GM23338 (cell line): ENCODE measurements at places on chromosomes 7 and 10. TPM values are rescaled to one million over a fixed set of nuclear protein-coding genes. Genes with fewer than 3 reads are reported as not detected.

FKBP9 gene
- total RNA-seq, result 13.0 and 15.8 TPM in 2 replicates

NKX2-3 gene
- total RNA-seq, result not detected in 2 replicates

SLC26A3 gene
- not detected in 2 replicates for total RNA-seq

NRP1 gene
- total RNA-seq, result 3.5 and 3.9 TPM in 2 replicates

GIMAP2 gene
- not detected in 2 replicates for total RNA-seq

PAPOLB gene
- total RNA-seq, result 0.27 and 0.42 TPM in 2 replicates

GRM8 gene
- 2.0 and 6.6 TPM in 2 replicates for total RNA-seq

GRCh38 chr7:29179115-29179514, 15.5 kb upstream of the CHN2 start:
- no peak for DNase-seq

GRCh38 chr7:38154278-38154677, 23.8 kb upstream of the STARD3NL start:
- no peak for DNase-seq

DNA sequence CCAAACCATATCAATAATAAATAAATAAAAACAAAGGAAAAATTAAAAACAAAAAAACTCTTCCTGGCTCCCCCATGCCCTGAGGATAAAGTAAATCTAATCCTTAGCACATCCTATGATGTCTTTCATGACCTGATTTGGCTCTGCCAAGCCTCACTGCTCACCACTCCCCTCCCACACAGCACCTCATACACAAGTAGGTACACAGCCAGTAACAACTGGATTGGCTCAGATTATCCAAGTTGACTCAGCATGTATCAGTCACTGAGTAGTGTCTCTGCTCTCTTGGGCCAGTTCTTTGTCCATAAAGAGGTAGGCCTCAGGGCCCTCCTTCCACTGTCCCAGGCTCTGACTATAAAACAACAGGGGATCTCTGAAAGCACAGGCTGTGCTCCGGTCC, 99.6 kb downstream of the STRA8 start:
- DNase-seq, result no peak

DNA sequence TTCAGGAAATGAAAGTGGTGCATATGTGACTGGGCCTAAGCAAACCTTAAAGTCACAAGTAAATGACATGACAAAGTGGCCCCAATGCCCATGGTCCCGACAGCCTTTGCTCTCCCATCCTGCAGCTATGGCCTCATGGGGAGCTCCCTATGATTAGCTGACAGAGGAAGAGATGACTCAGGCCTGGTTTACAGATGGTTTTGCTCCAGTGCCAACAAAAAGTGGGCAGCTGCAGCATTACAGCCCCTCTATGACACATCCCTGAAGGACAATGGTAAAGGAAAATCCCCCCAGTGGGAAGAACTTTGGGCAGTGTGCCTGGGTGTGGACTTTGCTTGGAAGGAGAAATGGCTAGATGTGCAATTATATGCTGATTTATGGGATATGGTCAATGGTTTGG, 105.1 kb upstream of the ADCY1 start:
- DNase-seq, result no peak

DNA sequence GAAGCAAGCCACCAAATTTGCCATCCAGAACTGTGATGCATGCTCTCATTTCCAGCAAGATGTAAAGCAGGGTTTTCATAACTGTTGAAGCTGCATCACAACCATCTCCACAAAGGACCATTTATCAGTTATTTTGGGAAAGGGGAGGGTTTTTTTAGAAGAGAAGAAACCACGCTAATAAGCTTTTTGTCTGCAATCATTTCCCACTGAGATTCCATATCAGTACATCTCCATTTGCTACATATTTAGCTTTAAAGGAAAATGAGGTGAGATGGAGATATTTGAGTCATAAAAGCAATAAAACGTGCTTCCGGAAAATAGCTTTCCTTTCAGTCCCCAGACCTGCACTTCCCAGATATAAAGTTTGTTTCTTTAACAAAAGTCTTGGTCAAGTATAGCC, 258.2 kb downstream of the FRMD4A start:
- DNase-seq, result no peak

DNA sequence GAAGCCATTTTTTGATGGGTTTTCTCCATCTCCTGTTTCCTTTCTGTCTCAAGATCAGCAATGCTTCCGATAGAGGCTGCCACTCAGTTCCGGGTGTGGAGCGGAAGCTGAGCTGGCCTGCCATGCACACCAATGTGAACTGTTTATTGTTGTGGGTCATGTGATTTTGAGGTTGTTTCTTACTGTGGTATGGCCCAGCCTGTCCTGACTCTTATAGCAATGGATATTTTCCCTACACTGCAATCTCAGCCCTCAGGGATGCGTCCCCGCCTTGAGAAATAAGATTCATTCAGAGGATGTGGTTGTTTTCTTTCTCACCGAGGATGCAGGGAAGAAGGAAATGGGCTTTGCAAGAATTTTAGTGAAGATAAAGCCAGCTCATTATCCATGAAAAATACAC, 134.7 kb downstream of the PFKFB3 start:
- no peak for DNase-seq

DNA sequence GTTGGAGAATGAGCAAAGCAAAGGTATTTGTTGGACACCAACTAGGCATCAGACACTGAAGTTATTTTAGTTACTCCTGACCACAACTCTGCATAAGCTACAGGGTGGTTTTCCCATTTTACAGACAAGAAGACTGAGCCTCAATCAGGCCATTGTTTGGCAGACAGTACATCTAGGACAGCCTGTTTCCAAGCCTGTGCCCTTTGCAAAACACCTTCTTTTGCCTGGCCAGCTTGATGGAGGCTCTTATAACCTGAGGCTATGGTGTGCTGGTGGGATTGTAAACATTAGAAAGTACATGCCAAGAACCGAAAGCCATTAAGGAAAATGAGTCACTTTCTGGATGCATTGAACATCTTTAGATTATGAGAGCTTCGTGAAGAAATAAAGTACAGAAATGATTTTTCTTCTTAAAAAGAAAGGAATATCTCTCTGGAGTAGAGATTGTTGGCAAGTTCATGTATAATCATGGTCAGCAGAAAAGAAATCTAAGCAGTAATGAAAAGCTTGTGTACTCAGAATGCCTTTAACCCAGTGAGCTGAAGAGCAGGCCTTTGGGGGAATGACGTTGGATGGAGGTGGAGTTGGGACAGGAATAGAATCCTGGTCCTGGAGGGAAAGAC, 140.6 kb downstream of the KIAA1217 start:
- DNase-seq, result no peak

DNA sequence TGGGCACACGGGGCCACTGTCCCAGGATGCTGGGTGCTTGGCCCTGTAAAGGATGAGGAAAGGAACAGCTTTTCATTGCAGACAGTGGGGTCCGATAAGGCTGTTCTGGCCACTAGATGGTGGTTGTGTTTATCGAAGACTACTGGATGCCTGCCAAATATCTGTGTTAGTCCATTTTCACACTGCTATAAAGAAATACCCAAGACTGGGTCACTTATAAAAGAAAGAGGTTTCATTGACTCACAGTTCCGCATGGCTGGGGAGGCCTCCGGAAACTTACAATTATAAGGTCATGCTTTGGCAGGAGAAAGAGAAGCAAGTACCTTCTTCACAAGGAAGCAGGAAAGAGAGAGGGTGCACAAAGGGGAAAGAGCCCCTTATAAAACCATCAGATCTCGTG, 32.2 kb upstream of the GARS1 start:
- no peak for DNase-seq

DNA sequence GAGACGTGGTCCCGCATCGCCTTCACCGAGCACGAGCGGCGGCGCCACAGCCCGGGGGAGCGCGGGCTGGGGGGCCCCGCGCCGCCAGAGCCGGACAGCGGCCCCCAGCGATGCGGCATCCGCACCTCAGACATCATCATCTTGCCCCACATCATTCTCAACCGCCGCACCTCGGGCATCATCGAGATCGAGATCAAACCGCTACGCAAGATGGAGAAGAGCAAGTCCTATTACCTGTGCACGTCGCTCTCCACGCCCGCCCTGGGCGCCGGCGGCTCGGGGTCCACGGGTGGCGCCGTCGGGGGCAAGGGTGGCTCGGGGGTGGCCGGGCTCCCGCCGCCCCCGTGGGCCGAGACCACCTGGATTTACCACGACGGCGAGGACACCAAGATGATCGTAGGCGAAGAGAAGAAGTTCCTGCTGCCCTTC, 737 bp downstream of the CNNM2 start:
- DNase-seq, result peak; percentile 45

- DNase-seq, result peak; percentile 72
Observed at GRCh38 chr7:25860275-25861163, 291.5 kb upstream of the NFE2L3 start.

DNA sequence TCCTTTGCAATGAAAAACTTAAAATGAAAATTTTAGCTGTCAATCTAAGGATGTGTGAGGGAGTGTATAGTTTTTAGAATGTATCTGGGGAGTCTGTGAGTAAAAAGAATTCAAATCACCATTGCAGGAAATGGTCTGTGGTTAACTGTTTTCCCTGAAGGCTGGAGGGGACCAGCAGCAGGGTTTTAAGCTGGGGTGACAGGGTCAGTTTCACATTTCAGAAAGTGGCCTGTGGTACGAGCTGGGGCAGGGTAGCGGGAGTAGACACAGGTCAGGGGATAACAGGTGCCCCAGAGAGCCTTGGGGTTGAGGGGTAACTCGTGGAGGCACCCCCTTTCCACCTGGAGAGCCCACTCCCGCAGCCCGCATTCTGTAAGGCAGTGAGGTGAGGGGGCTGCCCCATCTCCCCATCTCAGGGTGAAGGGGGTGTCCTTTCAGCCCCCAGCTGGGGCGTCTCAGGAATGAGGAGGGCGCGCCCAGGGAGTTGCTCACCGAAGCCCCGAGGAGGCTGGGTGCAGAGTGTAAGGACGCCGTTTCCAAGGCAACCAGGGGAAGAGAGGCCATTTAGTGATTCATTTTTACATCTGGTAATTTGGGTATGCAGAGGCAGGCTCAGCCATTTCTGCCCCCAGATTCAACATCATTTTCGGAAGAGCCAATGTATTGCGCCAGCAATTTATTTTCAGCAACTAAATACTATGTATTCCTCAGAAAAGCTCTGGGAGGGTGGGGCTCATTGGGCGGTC, 168.9 kb downstream of the SLIT1 start:
- peak; percentile 27 for DNase-seq

- no peak for DNase-seq
Observed at GRCh38 chr7:104642560-104642959, 314.2 kb downstream of the LHFPL3 start.
